ENCODE measurements at places on chromosomes 13 and 19. TPM values are rescaled to one million over a fixed set of nuclear protein-coding genes. Genes with fewer than 3 reads are reported as not detected.
A peak's percentile ranks its signal among the peaks of the same experiment; 100 is the strongest.

DNA sequence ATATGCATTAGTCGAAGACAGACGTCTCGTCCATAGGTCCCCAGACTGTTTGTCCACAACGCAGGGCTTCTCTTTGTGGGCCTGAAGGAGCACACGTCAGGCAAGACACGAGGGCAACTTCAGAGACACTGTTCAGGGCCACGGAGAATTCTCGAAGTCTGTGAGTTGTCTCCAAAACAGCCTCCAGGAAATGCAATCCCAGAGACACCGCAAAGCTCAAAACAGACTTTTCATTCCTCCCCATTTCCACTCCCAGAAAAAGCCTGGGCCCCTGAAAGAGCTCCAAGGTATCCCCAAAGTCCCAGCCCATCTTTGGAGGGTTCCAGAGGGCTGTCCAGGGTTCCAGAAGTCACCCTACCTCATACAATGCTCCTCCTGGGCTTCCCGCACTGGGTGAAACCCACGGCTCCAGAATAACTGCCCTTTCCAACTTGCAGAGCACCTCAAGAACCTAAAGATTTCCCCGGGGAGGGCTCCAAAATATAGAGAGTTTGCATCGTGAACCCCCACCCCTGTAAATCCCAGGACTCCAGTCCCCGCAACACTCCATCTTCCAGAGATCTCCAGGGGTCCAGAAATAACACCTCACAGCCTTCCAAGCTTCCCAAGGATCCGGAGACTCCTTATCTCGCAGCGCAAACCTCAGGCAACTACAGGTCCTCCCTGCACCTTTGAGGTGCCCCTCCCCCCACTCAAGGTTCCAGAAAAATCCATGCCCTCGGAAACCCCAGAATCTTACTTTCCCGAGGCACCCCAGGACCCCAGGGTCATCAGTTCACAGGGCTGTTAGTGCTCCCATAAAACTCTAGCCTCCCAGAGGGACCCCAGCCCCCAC is 687 bp upstream of the FTL start:
- ATAC-seq = no peak

GRCh38 chr13:39957868-39958677 is 302.6 kb downstream of the COG6 start:
- ATAC-seq = no peak

- ATAC-seq = no peak
These were observed 324.1 kb upstream of the KLHL1 start for GRCh38 chr13:70432276-70432805.

- ATAC-seq = no peak
These were observed 64.2 kb upstream of the ATP12A start for GRCh38 chr13:24615911-24616472.

DNA sequence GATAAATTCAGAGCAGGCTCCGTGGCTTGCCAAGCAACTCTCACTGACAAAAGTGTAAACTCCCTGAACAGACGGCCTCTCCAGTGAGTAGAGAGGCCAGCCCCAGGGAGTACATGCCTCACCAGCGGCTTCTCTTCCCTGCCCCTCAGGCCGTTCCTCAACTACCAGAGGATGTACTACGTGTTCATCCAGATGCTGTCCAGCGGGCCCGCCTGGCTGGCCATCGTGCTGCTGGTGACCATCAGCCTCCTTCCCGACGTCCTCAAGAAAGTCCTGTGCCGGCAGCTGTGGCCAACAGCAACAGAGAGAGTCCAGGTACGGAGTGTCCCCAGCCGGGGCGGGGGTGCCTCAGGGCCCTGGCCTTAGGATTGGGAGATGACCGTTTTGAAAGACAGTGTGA is 93.4 kb upstream of the MCF2L start:
- no peak for ATAC-seq

DNA sequence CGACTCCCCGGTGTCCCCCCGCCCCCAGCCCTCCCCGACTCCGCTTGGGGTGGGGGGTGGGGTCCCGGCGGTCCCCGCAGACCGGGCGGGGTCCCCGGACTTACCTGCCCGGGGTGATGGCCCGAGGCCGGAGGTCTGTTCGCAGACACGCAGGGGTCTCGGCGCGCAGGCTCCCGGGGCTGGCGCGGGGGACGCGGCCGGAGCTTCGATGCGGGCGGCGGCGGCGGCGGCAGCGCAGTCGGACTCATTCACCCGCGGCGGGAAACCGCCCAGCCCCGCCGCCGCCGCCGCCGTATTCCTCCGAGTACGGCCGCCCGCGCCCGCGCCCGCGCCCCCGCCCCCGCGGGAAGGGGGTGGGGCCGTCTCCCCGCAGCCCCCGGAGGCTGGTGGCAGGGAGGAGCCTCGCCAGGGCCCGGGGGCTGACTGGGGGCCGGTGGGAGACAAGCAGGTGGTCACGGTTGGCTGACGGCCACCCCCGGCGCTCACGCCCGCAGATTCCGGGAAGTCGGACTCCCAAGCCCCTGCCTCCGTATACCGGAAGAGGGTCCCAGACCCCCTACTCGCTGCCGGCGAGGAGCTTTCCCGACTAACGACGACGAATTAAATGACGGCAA is at the start of gene C2CD4C:
Gene C2CD4C, minus strand, starts transcription at position 246 of the 614 bp plus-strand sequence. CDS start 786 bp downstream, outside the sequence.
- ATAC-seq = no peak

DNA sequence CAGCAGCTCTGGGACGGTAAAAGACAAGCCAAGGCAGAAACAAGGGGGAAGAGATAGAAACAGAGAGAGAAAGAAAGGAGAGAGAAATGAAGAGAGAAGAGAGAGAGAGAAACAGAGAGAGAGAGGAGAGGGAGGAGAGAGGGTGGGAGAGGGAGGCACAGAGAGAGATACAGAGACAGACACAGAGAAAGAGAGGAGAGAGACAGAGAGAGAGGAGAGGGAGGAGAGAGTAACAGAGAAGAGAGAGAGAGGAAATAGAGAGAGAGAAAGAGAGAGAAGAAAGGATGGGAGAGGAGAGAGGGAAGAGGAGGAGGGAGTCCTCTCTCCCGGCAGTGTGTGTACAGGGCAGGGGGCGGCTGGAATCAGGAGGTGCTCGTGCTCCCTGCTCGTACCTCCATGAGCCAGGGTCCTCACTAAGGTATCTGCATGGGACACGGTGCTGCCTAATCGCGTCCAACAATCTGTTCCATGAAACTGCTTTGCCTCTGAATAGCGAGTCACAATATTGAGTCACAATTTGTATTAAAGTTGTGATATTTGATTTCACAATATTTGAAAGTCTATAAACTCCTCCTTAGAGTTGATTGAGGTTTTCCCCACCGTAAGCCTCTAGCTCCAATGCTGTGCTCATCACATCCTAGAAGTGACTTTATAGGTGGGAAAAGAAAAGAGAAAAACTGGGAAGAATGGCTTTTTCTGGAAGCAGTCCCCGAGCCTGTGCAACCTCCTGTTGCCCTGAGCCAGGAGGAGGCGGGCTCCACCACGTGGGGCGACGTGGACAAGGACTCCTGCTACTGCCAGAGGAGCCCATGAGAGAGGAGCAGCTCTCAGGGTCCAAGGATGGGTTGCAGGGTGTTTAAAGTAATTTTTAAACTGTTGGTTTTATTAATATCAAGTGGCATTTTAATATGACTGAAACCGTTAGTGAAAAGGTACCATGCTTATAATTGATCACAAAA is 81.7 kb upstream of the ARHGEF7 start:
- ATAC-seq = no peak

- ATAC-seq = no peak
These were observed 26.8 kb upstream of the SACS start for GRCh38 chr13:23460309-23460708.

- no peak for ATAC-seq
These were observed 275.9 kb downstream of the ZNF536 start for GRCh38 chr19:30647891-30648720.

DNA sequence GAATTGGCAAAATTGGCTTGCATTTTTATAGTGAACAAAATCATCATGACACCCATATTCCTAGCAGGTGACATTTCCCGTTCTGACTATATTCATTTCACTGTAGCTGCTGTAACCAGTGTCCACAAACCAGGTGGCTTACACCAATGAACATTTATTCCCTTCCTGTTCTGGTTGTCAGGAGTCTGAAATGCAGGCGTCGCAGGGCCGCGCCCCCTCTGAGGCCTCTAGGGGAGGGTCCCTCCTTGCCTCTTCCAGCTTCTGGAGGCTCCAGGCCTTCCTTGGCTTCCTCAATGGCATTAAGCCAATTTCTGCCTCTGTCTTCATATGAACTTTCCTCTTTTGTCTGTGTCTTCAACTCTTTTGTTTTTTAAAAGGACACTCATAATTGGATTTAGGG is 6.5 kb upstream of the RLN3 start:
- ATAC-seq = peak; percentile 54

Gene TMEM255B
- total RNA-seq = 2.0 TPM

Gene PRR20D
- not detected for total RNA-seq

Gene ERFL
- 0.89 TPM for total RNA-seq

Gene CEACAM5
- total RNA-seq = not detected
